ENCODE measurements at places on chromosomes 7 and 10.
A peak's percentile ranks its signal among the peaks of the same experiment; 100 is the strongest.

DNA sequence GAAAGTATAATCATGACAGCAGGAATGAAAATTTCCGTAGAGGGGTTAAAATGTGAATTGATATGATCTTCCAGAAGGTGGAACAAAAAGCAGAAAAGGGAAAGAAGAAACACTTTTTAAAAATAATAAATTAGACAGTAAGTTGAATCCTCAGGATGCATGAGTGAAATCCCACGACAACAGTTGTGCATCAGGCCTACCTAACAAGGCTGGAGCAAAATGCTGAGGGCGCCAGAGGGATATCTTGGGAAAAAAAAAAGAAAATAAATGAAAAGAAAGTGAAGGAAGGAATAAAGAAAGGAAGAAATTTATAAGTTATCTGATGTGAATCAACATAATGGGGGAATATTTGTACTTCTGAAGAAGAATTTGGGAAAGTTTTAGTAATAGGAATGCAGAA is 13.0 kb upstream of the HUS1 start:
- no peak for DNase-seq

DNA sequence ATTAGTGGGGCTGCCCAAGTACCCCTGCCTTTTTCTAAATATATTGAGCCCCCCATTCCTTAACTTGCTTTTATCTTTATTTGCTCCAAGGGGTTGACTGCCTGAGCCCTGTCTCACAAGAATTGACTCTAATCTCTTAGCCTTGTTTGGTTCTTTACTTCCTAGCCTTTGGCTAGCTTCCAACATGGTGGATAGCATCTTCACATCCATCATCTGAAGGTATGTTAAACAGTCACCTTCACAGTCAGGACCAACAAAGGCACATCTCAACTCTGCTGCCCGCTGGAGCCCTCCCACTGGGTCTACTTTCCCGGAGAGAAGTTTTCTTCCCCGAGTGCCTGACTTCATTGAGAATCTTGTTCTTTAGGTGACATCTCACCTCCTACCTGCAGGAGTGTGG is 329.5 kb downstream of the GPR158 start:
- no peak for DNase-seq

DNA sequence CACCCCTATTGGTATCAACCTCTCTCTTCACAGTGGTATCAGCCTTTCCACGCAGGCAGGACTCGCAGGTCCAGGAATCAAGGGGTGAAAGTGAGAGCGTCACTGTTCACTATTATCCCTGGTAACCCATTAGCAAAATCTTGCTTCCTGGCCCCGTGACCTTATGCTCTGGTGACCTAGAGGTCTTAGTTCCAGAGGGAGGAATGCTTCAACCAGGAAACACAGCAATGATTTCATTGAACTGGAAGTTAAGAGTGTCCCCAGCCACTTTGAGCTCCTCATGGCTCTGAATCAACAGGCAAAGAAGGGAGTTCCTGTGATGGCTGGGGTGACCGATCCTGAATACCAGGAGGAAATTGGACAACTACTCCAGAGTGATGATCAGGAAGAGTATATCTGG is 90.6 kb downstream of the CUL2 start:
- no peak for DNase-seq

- DNase-seq, result peak; percentile 77
These were observed 58.7 kb upstream of the PRPS1L1 start for GRCh38 chr7:18086165-18087025.

DNA sequence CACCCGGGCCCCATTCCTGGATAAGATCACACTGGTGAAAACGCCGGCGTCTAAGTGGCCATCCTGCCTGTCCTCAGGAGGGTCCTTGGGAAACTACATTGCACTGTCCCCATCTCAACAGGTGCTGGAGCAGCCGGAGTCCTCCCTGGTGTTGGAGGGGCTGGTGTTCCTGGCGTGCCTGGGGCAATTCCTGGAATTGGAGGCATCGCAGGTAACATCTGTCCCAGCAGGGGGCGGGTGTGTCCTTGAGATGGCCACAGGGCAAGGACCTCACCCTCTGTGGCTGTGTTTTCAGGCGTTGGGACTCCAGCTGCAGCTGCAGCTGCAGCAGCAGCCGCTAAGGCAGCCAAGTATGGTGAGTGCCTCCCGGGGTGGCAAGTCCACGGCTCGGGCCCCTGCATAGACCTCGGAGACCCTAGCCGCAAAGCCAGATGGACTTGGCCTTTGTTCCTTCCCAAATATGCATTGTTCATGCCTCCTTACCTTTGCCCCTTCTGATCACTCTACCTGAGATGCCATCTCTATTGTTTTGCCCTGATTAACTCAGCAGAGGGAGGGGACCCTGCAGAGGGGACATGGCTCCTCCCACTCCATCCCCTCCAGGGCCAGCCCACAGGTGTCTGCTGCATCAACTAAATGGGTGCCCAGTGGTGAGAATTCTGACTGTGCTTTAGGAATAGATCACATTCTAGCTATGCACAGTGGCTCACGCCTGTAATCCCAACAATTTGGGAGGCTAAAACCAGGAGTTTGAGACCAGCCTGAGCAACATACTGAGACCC is 23.8 kb downstream of the ELN start:
- DNase-seq, result peak; percentile 90
